ENCODE measurements at places on chromosomes 7 and 10.

DNA sequence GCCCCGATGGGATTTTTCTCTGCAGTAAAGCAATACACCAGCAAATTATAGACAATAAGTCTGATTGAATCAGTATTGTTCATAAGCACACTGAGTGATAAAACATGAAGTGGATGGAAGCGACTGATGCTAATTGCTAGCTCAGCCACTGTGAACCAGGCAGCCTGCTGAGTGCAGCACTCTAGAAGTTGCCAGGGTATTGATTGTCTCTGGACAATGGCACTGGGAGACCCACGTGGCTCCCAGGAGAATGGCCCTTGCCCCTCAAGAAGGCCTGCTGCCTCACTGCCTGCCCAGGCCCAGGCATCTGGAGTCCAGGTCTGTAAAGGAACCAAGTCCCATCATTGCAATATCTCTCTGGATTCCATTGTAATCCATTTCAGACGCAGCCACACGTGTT, 80.4 kb upstream of the TCERG1L start:
- no peak for DNase-seq

DNA sequence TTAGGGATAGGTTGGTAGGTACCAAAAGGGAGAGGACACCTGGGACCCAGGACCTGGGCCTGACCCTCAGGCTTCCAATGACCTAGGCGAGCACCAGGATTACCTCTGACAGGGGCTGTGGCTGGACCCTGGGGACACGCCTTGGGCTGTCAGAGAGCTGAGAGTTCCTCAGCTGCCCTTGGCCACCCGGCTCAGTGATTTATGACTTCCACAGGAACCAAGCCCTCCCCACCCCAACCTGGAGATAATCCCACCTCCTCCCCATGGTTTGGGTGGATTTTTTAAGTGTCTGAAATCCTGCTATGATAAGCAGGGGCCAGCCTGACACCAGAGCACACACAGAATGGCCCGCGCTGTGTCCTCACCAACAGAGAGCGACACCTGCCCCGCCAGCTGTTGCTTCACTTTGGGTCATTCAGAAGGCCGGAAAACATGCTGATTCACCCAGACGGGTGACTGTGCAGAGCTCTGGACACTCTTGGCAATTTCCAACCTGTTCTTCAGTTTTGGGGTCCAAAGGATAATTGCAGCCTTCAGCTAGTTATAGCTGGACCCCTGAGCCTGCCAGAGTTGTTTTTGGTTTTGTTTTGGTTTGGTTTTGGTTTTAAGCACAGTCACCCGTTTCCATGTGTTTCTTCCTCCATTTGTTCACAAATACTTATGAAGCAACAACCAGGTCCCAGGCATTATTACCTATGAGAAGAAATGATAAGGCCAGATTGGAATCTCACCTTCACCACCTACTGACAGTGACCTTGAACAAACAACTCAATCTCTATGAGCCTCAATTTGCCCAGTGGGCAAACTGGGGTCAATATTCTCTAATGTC, 78.2 kb downstream of the RAB11FIP2 start:
- DNase-seq, result no peak

GRCh38 chr7:76020031-76020714, 25.8 kb upstream of the TMEM120A start:
- DNase-seq, result peak; percentile 63

DNA sequence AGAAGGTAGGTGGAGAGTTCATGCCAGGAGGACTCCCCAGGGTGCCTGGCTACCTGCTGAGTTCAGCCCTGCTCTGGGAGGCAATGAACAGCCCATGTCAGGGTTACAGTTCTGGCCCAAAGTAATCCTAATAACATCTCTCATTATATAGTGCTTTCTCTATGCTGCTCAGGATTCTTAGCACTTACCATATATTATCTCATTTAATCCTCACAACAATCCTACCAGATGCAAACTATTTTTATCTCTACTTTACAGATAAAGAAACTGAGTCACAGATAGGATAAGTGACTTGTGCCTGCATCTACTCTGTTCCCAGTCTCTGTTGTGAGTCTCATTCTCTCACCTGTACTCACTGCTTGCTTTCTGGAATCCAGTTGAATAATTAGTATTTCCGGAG, 105.1 kb upstream of the NFE2L3 start:
- DNase-seq, result no peak

- DNase-seq, result no peak
These were observed 95.3 kb downstream of the LRRC4 start for GRCh38 chr7:127935847-127936376.

GRCh38 chr7:132080467-132080866, 495.8 kb downstream of the PLXNA4 start:
- no peak for DNase-seq

DNA sequence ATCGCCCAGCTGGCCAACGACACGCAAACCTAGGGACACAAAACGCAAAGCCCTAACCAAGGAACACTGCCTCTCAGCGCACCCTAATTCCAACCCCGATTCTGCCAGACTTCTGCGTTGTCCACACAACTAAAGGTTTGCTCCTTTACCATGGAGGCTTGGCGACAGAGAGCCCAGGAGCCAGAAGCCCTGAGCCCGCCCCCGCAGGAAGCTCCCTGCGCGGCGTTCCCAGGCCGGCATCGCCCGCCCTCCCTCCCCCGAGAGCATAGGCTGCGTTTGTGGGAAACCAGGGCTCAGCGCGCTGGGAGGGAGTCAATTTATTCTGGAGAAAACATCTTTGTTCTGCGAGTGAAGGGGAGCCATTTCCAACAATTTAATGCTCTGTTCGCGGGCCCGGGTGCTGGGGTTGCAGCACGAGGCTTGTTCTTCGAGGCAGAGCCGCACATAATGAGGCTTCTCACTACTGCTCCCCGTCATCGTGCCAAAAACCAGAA, 103.9 kb downstream of the GRID1 start:
- no peak for DNase-seq

DNA sequence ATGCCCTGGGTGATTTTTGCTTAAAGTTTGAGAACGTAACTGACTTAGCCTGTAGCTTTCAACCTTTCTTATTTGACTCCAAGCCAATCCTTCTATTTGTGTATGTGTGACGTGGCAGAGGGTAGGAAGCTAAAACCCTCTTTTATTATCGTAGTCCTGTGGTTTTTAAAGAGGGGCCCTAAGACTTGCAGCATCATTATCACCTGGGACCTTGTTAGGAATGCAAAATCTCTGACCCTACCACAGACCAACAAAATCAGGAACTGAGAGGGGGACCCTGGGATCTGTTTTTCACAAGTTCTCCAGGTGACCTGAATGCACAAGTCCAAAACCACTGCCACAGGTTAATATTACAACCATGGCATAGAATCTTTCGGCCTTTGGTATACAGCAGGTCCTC, 80.1 kb downstream of the OSBPL3 start:
- DNase-seq, result no peak

GRCh38 chr10:100341953-100342626, 4.9 kb upstream of the SCD start:
- DNase-seq, result peak; percentile 31

DNA sequence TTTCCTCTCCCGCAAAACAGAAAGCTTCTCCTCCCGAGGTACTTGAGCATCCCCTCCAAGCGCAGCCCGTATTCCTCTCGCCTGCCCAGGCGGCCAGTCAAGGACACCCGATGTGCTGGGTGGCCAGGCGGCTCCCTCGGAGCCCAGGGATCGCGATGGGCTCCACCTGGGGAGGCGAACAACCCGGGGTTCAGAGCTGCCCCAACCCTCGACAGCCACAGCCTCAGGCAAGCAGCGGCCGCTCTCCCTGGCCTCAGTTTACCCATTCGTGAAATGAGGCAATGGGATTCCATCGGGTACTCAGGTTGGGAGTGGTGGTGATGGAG, 147.4 kb downstream of the CYP26A1 start:
- DNase-seq, result no peak

DNA sequence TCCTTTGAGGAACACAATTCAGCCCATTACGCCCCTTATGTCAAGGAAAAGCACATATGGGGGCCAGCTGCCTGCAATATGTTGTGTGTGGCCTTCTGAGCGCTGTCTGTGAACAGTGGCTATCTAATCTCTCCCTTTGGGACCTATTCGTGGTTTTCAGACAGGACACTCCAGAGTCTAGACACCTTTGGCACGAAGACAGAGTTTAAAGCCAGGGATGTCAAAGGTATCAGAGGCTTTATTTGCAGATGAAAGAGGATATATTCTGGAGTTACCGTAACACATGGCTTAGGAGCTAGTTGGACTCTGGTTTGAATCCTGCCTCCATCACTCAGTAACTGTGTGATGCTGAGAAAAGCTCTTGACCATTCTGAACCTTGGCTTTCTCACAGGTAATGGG, 14.8 kb upstream of the EEPD1 start:
- no peak for DNase-seq

- DNase-seq, result no peak
These were observed 41.8 kb downstream of the HABP2 start for GRCh38 chr10:113594652-113595051.

DNA sequence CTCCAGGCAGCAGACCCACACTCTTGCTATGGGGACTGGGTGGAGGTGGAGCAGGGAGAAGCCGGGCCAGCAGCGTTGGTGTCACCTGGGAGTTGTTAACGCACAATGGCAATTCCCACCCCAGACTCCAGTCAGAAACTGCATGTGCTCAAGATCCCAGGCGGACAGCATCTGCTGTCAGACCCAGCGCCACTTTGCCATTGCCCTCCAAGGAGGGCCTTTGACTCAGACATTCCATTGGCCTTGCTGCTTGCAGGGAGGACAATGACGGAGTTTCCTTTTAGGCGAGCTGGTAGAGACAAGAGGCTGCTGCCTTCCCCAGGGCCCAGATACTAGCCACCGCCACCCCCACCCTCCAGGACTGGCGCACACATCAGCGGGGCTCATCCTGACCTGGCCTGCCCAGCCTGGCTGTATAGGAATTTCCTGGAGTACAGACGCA, 34.5 kb downstream of the ZNF775 start:
- DNase-seq, result no peak

DNA sequence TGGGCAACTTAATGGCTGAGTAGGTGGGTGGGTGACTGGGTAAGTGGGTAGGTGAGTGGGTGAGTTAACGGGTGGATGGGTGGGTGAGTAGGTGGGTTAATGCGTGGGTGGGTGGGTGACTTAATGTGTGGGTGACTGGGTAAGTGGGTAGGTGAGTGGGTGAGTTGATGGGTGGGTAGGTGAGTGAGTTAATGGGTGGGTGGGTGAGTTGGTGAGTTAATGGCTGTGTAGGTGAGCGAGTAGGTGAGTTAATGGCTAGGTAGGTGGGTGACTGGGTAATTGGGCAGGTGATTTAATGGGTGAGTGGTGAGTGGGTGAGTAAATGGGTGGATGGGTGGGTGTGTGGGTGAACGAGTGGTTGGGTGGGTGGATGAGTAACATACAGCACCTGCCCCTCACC, 243.0 kb upstream of the MGMT start:
- no peak for DNase-seq

GRCh38 chr10:74752371-74753040, 73.9 kb upstream of the KAT6B start:
- no peak for DNase-seq

GRCh38 chr10:110504111-110504735, 6.5 kb downstream of the DUSP5 start:
- peak; percentile 48 for DNase-seq

DNA sequence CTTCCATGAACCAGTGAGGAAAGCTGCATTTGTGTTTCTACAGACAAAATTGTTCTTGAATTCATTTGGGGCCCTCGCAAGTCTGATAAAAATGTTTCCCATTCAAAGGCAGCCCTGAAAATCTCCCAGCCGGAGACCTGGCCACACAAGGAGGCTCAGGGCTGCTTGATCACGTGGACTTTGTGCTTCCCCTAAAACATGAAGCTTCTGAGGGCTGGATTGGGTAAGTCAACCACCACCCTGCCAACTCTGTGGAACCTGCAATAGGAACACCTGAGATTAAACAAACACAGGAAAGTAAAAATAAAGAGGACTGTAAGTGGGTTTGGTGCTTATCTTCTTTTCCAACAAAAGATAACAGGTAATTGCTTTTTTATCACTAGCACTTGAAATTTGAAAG, 133.8 kb downstream of the C10orf90 start:
- no peak for DNase-seq

GRCh38 chr7:151410405-151411390, 860 bp upstream of the WDR86 start:
- DNase-seq, result no peak

- no peak for DNase-seq
These were observed 35.9 kb downstream of the EEPD1 start for GRCh38 chr7:36188906-36189305.

Measured in activated T-cell treated with anti-CD3 and anti-CD28 coated beads for 4 hours (primary cell).